LHCN-M2 (cell line): ENCODE measurements at places on chromosomes 6 and 20. TPM values are rescaled to one million over a fixed set of nuclear protein-coding genes. Genes with fewer than 3 reads are reported as not detected.

The STMND1 gene
- total RNA-seq = not detected in 2 replicates

The ITPR3 gene
- total RNA-seq = 48.6 and 50.1 TPM in 2 replicates

The PXT1 gene
- total RNA-seq = 0.06 TPM in 1 of 2 replicates, not detected in the other

The SFTA2 gene
- total RNA-seq = not detected in 2 replicates

The TPD52L1 gene
- total RNA-seq = 0.83 and 1.5 TPM in 2 replicates

The TREM1 gene
- total RNA-seq = 0.32 and 0.52 TPM in 2 replicates

The SSTR4 gene
- total RNA-seq = not detected in 2 replicates

The CLIC5 gene
- not detected in 2 replicates for total RNA-seq

The TMC2 gene
- not detected in 2 replicates for total RNA-seq

The SLPI gene
- not detected in 2 replicates for total RNA-seq

The C6orf132 gene
- total RNA-seq = 0.45 and 0.75 TPM in 2 replicates

The TMEM74B gene
- total RNA-seq = 0.13 TPM in 1 of 2 replicates, not detected in the other
